ENCODE measurements at places on chromosomes 5 and 9.

- H3K27me3 ChIP-seq: no peaks in the 10 kb centered on the region
- H3K27ac ChIP-seq: no peak overlapping the region
- no peak overlapping the region for H3K4me3 ChIP-seq
- no peaks in the 10 kb centered on the region for H3K36me3 ChIP-seq
These were observed 616.0 kb upstream of the EDIL3 start for GRCh38 chr5:85000671-85001070.

GRCh38 chr5:77707791-77708190 is 68.3 kb downstream of the TBCA start:
- H3K27me3 ChIP-seq: no peaks in the 10 kb centered on the region
- peaks cover 53% of the 10 kb centered on the region for H3K36me3 ChIP-seq
- DNase-seq: no peak
- no peak overlapping the region for H3K4me3 ChIP-seq
- H3K4me1 ChIP-seq: peaks cover 8% of the 10 kb centered on the region
- H3K27ac ChIP-seq: no peak overlapping the region

GRCh38 chr5:163916376-163916775 is 411.0 kb downstream of the MAT2B start:
- no peaks in the 10 kb centered on the region for H3K27me3 ChIP-seq
- no peak for DNase-seq
- H3K4me3 ChIP-seq: no peak overlapping the region

DNA sequence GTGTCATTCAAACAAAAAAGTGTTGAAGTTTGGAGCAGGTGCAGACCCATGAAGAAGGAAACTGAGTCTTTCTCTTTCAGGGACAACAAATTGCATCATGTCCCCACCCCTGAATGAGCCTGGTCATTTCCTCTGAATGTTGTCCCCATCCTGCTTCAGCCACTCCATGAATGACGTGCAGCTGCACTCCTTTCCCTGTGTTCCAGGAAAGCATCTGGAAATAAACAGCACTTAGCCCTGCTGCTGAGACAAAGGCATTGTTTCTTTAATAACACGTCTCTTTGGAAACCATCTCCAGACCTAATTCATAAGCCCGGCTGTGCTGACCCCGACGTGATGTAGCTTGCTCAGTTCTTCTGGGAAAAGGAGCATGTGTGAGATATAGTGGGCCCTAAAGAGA is 682.3 kb downstream of the BRINP1 start:
- H3K4me1 ChIP-seq: no peaks in the 10 kb centered on the region
- no peak overlapping the region for H3K27ac ChIP-seq
- no peak for DNase-seq

- no peak overlapping the region for H3K27ac ChIP-seq
- no peaks in the 10 kb centered on the region for H3K27me3 ChIP-seq
- no peak for DNase-seq
These were observed 20.6 kb upstream of the AUH start for GRCh38 chr9:91382298-91382697.

GRCh38 chr9:109683521-109683920 is 96.5 kb upstream of the PALM2AKAP2 start:
- H3K4me3 ChIP-seq: no peak overlapping the region
- no peaks in the 10 kb centered on the region for H3K36me3 ChIP-seq
- H3K27ac ChIP-seq: no peak overlapping the region
- H3K27me3 ChIP-seq: no peaks in the 10 kb centered on the region
- H3K4me1 ChIP-seq: no peaks in the 10 kb centered on the region
- DNase-seq: no peak

DNA sequence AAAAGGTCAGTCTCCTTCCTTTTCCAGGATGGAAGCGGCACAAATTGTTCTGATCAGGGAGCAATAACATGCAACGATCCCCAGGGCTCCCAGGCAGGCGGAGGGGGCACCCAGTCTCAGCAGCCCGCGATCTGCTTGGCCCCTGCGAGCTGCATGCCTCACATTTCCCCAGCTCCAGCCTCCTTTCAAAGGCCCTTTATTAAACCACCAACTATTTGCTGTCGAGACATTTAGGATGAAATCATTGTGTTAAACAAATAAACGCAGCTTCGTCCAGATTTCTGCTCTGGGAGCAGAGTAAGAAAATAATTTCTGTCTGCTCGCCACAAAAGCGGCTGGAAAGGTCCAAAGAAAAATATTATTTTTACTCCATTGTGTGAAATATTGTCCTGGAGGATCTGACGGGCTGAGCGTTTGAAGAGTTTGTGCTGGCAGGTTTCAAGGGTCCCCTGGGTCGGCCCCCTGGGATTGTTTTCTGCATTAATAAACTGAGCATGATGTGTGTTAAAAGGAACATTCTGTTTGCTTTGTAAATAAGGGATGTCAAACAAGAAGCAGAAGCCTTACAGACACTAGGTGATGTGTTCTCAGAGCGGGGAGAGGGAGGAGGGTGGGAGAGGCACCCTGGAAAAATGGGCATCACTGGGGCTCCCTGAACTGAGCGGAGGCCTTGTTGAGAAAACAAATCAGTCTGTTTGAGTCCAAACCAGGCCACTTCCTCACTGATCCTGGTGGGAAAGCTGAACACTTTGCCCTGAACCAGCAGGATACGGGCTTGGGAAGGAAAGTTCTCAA is 110.1 kb downstream of the FOXD1 start:
- no peak overlapping the region for H3K4me3 ChIP-seq
- no peak overlapping the region for H3K27ac ChIP-seq
- no peaks in the 10 kb centered on the region for H3K4me1 ChIP-seq
- no peak for DNase-seq
- no peaks in the 10 kb centered on the region for H3K36me3 ChIP-seq
- H3K27me3 ChIP-seq: peaks cover 92% of the 10 kb centered on the region

- peaks cover 34% of the 10 kb centered on the region for H3K36me3 ChIP-seq
- H3K4me3 ChIP-seq: peak overlapping the region; percentile 89
- DNase-seq: no peak
- peak overlapping the region; percentile 95 for H3K27ac ChIP-seq
These were observed 5.1 kb downstream of the GLRX start for GRCh38 chr5:95817430-95817829.

DNA sequence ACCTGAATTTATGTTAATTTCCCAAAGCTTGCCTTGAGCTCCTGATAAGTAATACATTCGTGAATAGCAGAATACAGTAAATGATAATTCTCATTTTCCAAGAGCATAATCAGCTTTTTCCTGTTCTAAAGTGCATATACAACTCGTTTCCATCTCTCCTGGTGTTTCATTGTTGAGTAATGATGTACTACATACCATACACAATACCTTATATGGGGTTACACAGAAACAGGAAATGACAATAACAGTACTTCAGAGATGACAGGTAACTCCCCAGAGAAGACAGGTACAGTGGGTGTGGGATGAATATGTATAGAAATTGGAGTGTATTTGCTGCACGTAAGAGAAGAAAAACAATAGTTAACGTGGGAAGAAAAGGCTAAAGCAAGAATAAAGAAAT is 287.1 kb downstream of the TENT4A start:
- peaks cover 3% of the 10 kb centered on the region for H3K27me3 ChIP-seq
- no peak overlapping the region for H3K4me3 ChIP-seq
- H3K27ac ChIP-seq: no peak overlapping the region
- H3K36me3 ChIP-seq: no peaks in the 10 kb centered on the region
- no peaks in the 10 kb centered on the region for H3K4me1 ChIP-seq

- peaks cover 28% of the 10 kb centered on the region for H3K4me1 ChIP-seq
- peaks cover 52% of the 10 kb centered on the region for H3K36me3 ChIP-seq
These were observed 89.4 kb downstream of the OTULIN start for GRCh38 chr5:14753947-14754346.

DNA sequence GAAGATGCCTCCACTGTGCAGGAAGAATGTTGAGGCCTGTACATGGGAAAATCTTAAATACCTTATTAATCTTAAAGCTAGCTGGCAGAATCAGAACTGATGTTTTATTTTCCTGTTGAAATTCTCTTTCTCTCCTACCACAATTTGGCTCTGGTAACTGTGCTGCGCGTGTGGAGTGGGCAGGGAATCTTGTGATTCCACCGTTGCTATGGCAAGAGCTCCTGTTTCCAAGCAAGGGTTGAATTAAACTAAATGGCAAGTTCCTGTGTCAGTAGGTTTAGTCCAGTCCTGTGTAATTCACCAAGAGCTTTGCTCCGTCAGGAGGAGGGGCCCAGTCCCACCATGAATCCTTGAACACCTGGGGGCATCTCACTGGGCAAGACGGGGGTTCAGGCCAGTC is 36.4 kb downstream of the NXNL2 start:
- H3K36me3 ChIP-seq: no peaks in the 10 kb centered on the region
- H3K4me3 ChIP-seq: no peak overlapping the region
- DNase-seq: no peak
- H3K27me3 ChIP-seq: peaks cover 18% of the 10 kb centered on the region
- H3K4me1 ChIP-seq: no peaks in the 10 kb centered on the region

DNA sequence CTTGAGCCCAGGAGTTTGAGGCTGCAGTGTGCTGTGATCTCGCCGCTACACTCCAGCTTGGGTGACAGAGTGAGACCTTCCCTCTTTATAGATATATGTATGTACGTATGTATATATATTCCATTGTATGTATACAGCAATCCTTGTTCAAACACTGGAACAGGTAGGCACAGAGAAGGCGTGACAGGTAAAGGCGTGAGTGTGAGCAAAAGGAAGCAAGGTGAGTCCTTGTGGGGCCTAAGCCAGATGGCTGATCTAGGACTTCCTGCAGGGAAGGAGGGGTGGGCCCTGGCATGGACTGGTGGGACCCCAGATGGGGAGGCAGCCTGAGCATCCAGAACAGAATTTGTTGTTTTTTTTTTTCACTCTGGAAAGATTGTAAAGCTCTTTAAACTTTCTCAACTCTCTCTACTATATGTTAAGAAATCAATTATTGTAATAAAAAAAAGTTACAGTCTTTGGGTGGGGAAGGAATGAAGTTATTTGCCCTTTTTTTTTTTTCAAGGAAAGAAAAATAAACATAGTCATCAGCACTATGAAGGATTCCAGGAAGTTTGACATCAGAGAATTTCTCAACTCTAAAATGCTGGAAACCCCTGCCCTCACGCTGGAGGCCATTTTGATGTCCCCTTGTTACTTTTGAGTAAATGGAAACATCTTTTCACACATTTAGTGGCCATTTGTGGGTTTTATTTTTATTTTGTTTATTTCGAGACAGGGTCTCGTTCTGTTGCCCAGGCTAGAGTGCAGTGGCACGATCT is 38.9 kb upstream of the STXBP1 start:
- H3K27ac ChIP-seq: peak overlapping the region; percentile 38
- H3K4me3 ChIP-seq: no peak overlapping the region
- H3K27me3 ChIP-seq: no peaks in the 10 kb centered on the region
- DNase-seq: no peak

DNA sequence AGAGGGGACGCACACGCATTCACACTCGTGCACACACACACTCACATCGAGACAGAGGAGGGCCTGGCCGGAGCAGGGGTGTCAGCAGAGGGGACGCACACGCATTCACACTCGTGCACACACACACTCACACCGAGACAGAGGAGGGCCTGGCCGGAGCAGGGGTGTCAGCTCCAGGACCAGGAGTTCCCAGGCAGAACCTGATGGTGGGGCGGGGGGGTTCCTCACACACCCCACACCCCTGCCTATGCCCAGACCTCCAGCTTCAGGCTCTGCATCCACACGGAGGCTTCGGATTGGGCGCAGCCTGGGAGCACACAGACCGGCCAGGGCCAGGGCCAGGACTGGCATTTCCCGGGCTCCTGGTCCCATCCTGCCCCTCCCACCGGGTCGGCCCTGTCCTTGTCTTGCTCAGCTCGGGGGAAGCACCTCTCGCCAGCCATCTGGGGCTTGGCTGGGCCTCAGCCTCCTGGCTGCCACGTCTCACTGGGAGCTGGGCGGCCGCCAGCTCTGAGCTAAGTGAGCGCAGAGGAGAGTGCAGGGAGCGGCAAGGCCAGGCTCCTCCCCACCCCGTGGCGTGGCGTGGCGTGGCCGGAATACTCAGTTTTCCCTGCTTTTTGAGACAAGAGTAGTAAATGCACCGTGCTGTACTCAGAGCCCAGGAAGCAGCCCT is 31.3 kb downstream of the ADAMTS2 start:
- no peak overlapping the region for H3K4me3 ChIP-seq
- peak; percentile 85 for DNase-seq
- H3K36me3 ChIP-seq: no peaks in the 10 kb centered on the region
- H3K27ac ChIP-seq: peak overlapping the region; percentile 64
- H3K4me1 ChIP-seq: peaks cover 20% of the 10 kb centered on the region

GRCh38 chr5:107464416-107464815 is 206.3 kb downstream of the EFNA5 start:
- no peaks in the 10 kb centered on the region for H3K36me3 ChIP-seq
- no peaks in the 10 kb centered on the region for H3K27me3 ChIP-seq
- H3K4me1 ChIP-seq: peaks cover 56% of the 10 kb centered on the region
- DNase-seq: no peak
- no peak overlapping the region for H3K27ac ChIP-seq

DNA sequence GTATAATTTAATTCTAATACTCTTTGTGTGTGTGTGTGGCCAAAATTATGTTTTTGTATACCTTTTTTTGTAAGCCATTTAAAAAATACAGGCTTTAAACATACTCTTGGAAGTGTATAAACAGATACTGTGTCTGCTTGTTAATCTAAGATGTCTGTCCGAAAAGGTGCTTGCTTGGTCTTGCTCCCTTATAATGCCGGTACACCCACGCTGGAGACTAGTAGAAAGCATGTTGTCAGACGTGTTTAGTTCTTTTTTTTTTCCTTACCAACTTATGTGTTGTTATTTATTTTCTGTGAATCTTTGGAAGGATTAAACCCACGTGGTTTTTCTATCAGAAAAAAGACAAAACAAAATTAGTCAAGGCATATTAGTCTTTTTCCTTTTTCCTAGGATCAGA is 9.5 kb downstream of the GAPVD1 start:
- H3K4me3 ChIP-seq: no peak overlapping the region
- H3K4me1 ChIP-seq: peaks cover 35% of the 10 kb centered on the region
- no peak for DNase-seq
- no peak overlapping the region for H3K27ac ChIP-seq
- no peaks in the 10 kb centered on the region for H3K27me3 ChIP-seq

GRCh38 chr5:153613144-153613543 is 122.7 kb downstream of the GRIA1 start:
- H3K4me3 ChIP-seq: no peak overlapping the region
- H3K27ac ChIP-seq: no peak overlapping the region
- DNase-seq: no peak
- H3K36me3 ChIP-seq: no peaks in the 10 kb centered on the region
- peaks cover 17% of the 10 kb centered on the region for H3K4me1 ChIP-seq

DNA sequence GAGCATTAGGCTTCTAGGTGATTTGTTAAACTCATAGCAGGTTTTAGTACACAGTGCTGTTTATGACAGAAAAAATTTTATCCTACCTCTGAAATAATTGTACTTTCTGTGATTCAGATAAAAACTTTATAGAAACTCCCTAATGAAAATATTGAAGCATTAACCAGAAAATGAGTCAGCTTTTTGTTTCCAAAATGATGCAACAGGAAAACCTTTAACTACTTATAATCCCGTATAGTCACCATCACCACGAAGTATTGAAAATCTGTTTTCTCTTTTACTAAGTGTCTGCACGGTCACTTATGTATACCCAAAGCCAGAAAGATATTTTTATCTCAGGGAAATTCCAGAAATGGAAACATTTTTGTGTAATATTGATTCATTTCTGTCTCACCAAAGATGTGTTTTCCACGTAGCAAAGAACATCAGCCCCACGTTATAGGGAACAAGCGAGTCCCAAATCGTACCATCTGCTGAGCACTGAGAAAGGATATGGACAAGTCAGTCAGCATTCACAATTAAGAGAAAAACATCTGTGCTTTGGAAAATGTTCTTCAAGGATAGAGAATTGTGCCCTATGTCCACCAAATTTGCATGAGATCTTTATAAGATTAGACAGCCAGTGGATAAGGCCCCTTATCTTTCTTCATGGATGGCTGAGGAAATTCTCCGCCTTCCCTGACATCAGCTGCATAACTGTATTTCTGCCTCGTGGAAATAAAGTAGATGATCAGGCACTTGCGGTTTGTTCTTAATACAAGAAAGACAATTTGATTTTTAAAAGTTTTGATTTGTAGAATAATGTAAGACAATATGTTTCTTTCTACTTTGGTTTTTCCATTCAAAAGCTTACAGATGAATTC is 41.9 kb downstream of the TNFAIP8 start:
- no peak for DNase-seq
- peak overlapping the region; percentile 41 for H3K27ac ChIP-seq
- peaks cover 8% of the 10 kb centered on the region for H3K36me3 ChIP-seq
- no peaks in the 10 kb centered on the region for H3K27me3 ChIP-seq
- peaks cover 12% of the 10 kb centered on the region for H3K4me1 ChIP-seq
